Stimulated activated CD4-positive, alpha-beta T cell treated with anti-CD3 and anti-CD28 coated beads, Interleukin-1b, Interleukin-23, amount 100 ng/mL, for 48 hours (primary cell): ENCODE measurements at places on chromosomes 12 and 14.

- no peak for DNase-seq
These were observed 147.9 kb upstream of the E2F7 start for GRCh38 chr12:77213319-77213718.

- DNase-seq, result no peak
These were observed 407.5 kb downstream of the PCNX1 start for GRCh38 chr14:71314717-71315116.

DNA sequence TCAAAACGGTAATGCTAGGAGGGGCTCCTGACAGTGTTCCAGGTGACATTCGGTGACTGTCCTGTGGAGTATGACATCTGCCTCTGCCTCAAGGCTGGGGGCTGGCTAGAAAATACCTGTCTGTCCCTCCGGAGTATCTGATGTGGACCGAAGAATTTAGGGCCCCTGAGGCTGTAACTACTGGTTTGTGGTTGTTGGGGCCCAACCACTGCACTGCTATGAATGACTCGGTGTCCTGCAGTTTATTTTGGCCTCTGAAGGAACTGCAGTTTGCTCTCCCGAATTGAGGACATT, 198.9 kb upstream of the CAND1 start:
- DNase-seq, result peak; percentile 2

DNA sequence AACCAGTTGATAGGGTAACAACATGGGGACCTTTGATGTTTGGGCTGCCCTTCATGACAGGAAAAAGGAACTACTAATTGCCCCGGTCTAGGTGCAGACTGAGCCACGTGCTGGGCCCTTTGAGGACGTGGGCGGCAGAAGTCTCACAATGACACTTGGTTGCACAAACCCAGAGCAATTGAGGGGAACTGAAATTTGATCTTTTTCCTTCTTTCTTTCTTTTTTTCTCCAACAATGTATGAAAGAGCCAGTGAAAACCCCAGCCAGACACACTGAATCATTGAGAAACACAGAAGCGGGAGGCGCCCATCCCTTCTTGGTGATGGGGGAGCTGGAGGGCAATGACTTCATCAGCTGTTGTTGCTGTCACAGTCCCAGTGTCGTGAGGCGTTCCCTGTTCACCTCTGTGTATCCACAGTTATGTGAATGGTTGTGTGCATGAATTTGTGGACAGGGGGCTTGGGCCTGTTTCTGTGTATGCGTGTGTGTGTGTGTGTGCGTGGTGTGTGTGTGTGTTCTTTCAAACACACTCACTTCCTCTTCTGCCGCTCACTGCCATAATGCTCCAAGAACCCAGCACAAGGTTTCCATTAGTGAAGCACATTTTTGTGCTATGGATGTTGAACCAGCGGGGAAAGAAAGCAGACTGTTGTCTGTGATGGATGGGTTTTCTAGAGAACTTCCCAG, 137.5 kb upstream of the CCND2 start:
- DNase-seq, result peak; percentile 88

DNA sequence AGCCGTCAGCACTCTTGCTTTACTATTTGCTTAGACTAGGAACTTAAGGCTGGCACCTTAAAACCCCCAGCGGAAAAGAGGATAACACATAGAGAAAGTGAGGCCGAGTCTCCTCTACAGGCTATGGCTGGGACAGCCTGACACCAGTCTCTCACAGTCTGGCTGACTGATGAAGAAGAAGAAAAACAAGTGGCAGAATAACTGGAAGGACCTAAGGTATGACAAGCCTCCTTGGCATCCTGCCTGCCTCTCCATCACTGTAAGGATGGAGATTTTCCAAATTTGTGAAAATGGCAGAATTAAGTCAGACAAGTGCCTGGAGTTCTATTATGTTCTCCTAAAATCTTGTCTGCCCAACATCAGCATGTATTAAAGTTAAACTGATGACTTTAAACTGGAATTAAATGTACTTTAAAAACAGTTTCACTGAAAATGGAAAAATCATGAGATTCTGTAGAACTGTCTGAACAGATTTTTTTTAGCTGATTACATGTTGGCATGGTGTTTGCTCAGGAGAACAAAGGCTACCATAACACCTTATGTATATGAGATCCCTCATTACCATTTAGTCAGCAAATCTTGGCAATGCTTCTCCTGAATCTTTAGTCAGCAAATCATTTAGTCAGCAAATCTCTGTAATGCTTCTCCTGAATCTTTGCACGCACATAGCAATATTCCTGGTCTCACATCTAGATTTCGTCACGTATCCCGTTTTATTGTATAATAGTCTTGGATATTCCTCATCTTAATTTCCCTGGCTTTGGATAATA, 140.3 kb upstream of the AEBP2 start:
- DNase-seq, result no peak

GRCh38 chr12:92735131-92735721, 32.4 kb downstream of the PLEKHG7 start:
- DNase-seq, result no peak

DNA sequence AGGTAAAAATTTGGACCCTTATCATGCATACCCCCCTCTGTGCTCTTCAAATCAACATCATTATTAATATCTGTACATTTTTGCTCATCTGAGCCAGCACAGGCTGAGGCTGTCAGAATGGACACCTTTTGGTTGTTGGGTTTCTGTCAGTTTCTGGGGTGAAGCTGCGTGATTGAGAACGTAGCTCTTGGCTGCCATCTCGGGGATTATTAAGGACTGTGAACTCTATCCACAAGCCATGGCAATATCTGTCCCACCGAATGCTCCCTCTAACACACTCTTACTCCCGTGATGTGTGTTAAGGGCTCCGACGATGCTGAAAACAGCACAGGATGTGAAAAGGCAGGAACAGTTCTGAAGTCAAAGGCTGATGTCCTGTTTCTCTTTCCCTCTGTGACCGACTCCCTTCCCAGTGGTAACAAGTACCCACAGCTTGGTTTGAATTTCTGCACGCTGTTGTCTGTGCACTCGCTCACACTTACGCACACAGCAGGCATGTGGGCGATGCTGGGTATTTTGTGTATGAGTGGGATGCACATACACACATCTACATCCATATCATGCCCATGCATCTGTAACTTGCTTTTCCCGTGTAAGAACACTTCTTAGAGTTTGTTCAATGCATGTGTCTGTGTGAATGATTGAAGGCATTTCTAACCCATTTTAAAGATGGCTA, 405.6 kb downstream of the TMEM121 start:
- no peak for DNase-seq
